ENCODE measurements at places on chromosomes 11 and 22. TPM values are rescaled to one million over a fixed set of nuclear protein-coding genes. Genes with fewer than 3 reads are reported as not detected.
A peak's percentile ranks its signal among the peaks of the same experiment; 100 is the strongest.

Gene SH3BP1
- 2.4 TPM for total RNA-seq

Gene RCOR2
- total RNA-seq, result 1.8 TPM

Gene OR52E8
- total RNA-seq, result not detected

Gene CHCHD10
- not detected for total RNA-seq

Gene ARHGAP32
- 4.7 TPM for total RNA-seq

Gene INSC
- 0.89 TPM for total RNA-seq

Gene GATD1
- 45.0 TPM for total RNA-seq

GRCh38 chr11:129275828-129276227 lies 83.7 kb upstream of the ARHGAP32 start:
- DNase-seq, result no peak

- DNase-seq, result peak; percentile 20
Measured at GRCh38 chr11:118485273-118485672, 42.0 kb upstream of the TTC36 start.

- DNase-seq, result no peak
Measured at GRCh38 chr11:86790867-86791849, 9.2 kb upstream of the PRSS23 start.

DNA sequence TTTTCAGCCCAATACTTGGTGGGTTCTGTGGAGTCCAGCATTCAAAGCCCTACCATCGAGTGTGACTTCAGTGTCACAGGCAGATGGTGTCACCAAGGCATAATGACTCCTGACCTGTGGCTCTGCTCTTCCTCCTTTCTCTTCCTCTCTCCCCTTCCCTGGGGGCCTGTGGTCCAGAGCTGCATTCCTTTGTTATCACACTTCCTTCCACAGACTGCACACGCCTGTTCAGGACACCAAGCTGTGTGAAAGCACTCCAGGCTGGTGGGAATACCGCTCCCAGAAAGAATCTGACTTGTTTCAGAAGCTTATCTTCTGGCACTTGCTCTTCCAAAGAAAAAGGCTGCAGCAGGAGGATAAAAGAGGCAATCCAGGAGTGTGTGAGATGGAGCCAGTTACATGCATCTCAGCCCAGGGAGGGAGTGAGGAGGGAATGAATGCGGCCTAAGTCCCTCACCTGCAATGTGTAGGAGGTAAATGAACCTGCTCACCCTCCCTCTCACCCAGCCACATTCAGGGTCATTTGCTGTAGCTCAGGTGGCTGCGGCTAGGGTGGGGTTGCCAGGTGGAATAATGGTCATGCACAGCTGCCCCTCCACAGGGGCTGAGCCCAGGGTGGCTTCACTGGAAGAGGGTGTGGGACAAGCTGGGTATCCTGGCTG lies 79.3 kb downstream of the ADAMTS15 start:
- DNase-seq, result no peak

DNA sequence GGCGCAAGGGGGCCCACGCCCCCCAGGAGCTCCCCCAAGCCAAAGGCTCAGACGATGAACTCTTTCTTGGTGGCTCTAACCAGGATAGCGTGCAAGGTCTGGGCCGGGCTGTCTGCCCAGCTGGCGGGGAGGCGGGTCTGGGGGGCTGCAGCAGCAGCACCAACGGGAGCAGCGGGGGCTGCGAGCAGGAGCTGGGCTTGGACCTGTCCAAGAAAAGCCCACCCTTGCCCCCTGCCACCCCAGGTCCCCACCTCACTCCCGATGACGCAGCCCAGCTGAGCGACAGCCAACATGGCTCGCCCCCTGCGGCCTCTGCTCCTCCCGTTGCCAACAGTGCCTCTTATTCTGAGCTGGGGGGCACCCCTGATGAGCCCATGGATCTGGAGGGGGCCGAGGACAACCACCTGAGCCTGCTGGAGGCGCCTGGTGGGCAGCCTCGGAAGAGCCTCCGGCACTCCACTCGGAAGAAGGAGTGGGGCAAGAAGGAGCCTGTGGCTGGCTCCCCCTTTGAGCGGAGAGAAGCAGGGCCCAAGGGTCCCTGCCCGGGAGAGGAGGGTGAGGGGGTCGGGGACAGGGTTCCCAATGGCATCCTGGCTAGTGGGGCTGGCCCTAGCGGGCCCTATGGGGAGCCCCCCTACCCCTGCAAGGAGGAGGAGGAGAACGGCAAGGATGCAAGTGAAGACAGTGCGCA lies 21.6 kb upstream of the TMEM191C start:
- DNase-seq, result no peak

- no peak for DNase-seq
Measured at GRCh38 chr11:37313266-37313665, 715.2 kb upstream of the RAG2 start.

GRCh38 chr11:70935006-70935768 lies 317.2 kb downstream of the SHANK2 start:
- peak; percentile 50 for DNase-seq

GRCh38 chr11:61516675-61517572 lies 8.4 kb downstream of the LRRC10B start:
- DNase-seq, result peak; percentile 45

GRCh38 chr11:75790986-75791385 lies 22.4 kb downstream of the DGAT2 start:
- peak; percentile 26 for DNase-seq

GRCh38 chr11:36822829-36823228 lies 224.8 kb upstream of the RAG2 start:
- DNase-seq, result no peak

- peak; percentile 48 for DNase-seq
Measured at GRCh38 chr11:13939961-13940906, 22.3 kb upstream of the SPON1 start.

- DNase-seq, result no peak
Measured at GRCh38 chr22:41469218-41469851, 418 bp downstream of the ACO2 start.

- DNase-seq, result peak; percentile 93
Measured at GRCh38 chr22:47154621-47155081, 392.2 kb downstream of the TBC1D22A start.

DNA sequence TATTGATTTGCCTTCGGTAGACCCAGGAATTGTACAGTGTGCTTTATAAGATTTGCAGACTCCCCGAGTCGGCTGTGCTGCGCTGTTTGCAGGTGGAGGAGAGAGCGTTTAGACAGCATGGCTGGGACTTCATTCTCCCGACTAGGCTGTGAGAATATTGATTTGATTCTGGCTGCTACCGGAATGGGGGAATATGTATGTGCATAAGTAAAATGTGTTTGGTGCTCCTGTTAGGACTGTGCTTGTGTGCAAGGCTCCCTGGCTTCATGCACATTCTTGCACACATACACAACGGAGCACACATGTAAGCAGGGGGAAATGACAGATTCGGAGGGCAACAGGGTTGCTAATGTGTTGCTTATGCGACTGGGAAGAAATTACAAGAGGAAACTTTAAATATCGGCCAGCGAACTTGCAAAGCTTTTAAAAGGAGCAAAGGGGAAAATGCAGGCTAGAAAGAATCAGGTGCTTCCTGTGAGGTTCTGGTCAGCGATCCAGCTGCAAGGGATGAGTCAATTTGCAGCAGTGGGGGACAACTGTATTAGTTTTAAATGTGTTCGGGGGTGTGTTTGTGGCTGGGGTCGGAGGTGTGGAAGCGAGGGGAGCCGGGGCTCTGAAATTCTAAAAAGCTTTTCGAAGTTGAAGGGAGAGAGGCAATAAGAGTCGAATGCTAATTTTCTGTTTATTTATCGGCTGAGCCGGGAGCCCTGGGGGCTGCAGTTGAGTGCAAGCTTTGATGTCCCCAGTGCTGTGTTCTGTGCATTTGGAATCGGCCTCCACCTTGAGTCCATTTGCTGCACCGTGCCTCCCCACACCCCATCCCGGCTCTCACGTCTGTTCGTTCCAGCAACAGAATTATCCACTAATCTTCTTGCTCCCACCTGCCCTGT lies 731 bp downstream of the NTM start:
- no peak for DNase-seq

DNA sequence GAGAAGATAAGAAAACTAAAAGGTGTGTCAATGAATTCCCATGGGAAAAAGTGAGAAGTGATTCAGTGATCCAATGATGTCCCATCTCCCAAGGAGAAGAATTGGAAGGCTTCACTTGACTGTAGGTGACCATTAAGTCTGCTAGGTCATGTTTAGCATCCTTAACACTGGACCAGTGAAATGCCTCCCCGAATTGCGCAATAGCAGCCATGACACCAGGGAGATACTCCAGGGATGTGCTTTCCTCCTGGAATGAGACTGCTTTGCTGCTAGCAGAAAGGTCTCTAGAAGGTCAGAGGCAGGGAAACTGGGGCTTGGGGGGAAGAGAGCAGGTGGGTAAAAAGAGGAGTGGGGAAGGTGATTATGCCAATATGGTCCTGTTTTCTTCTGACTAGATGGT lies 364.3 kb downstream of the OPCML start:
- DNase-seq, result no peak

- DNase-seq, result no peak
Measured at GRCh38 chr11:115291325-115291724, 212.9 kb downstream of the CADM1 start.

- no peak for DNase-seq
Measured at GRCh38 chr11:74566146-74566960, 26.0 kb upstream of the POLD3 start.

DNA sequence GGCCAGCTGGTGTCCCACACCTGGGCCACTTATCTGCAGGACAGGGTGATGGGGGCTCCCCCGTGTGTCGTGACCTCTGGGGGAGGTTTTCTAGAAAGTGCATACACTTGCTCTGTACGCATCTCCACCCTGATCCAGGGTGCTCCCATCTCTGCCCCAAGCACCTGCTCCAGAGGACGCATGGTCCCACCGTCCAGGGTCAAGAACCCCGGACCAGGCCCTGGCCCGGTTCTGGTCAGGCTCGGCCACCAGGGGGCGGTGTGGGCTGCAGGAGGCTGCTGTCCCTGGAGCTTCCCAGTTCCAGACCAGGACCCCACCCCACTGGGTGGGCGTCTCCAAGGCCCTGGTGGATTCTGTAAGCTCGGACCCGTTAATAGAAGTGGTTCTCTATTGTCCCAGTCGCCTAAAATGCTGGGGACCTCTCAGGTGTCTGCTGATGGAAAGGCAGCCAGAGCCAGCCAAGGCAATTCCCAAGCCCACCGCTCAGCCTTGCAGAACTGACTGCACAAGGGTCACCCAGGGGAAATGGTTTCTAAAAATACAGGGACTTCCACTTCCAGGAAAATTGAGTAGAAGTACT lies 34.7 kb upstream of the SEPTIN5 start:
- DNase-seq, result peak; percentile 45

DNA sequence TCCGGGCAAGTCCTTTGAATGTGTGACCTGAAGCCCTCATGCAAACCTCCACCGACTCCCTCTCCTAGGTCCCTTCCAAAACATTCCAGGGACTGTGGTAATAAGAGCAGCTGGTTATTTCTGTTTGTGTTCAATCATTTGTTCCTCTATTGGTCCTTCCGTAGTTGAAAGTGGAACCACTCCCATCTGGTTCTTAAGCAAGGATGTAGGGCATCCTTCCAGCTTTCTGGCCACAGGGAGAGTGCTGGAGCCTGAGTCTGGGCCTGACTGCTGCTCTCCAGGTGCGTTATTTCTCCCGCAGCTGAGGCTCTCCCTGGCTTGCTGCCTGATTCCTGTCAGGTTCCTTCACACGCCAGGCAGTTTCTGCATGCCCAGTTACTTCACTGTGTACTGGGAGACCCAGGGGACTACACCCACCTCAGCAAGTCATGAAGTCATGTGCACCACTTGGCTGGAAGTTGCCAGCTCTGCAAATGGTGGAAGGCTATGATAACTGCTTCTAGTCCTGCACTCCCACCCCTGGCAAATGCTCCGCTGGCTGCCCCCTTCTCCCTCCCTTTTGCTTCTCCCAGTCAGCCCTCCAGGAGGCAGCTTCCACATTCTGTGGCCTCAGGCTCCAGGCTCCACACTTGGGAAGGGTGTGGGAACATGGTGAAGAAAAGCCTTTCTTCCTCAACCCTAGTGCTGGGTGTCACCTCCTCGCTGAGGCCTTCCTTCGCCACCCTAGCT lies 4.0 kb upstream of the ALX4 start:
- DNase-seq, result peak; percentile 35

- peak; percentile 40 for DNase-seq
Measured at GRCh38 chr11:76670485-76671236, at the start of gene LRRC32. TSS of gene LRRC32 (minus strand) at chr11:76670747. CDS start at chr11:76665954, 4,793 bp downstream.

GRCh38 chr11:76501526-76502202 lies 56.8 kb downstream of the EMSY start:
- DNase-seq, result peak; percentile 7

GRCh38 chr22:22702237-22703202 lies 58.1 kb downstream of the GGTLC2 start:
- no peak for DNase-seq
